ENCODE measurements at places on chromosomes 11 and 22.

DNA sequence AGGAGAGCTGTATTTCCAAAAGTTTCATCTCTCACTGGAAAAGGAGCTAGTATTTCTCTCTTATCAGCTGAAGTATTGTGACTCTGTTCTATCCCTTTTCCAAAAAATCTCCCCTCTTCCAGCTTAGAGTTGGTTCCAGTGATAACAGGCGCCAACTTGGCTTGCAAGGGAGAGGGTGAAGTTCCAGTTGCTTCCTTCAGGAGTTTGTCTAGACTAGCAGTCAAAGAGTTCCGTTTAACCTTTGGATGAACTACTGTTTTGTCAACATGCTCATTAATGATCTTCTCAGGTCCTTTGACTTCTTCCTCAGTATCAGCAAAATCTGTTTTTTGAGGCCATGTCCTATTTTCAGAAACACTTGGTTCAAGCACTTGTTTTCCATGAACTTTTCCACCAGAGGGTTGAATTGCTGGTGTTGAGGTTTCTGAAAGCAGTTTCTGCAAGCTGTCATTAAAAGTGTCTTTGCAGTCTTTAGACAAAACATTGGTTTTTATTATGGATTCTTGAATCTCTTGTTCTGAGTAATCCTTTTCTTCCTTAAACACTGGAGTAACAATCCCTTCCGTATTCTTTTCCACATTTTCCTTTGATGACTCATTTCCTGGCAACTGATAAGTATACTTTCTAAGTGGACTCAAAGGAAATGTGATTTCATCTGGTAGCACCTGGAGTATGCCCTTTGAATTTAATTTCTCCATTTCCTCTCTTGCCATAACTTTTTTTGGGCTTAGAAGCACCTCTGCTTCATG, 39.7 kb upstream of the CCDC89 start:
- DNase-seq: no peak

GRCh38 chr22:37557321-37558001, 2.8 kb upstream of the CDC42EP1 start:
- no peak for DNase-seq

- DNase-seq: no peak
These were observed 13.8 kb upstream of the FBLN1 start for GRCh38 chr22:45488764-45489370.

GRCh38 chr11:71391796-71392195, 56.4 kb downstream of the DHCR7 start:
- DNase-seq: no peak

DNA sequence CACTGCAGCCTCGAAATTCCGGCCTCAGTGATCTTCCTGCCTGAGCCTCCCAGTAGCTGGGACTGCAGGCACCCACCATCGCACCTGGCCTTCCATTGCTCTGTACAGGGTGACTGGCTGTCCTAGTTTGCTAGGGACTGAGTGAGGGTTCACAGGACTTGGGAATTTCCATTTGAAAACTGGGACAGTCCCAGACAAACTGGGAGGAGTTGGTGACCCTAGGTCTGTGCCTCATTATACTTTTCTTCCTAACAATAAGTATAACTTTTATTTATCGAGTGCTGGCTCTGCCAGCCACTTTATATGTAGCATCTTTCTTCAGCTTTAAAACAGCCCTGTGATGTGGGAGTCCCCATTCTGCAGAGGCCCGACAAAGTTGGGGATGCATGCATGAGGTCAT, 25.5 kb downstream of the TCP11L1 start:
- no peak for DNase-seq

DNA sequence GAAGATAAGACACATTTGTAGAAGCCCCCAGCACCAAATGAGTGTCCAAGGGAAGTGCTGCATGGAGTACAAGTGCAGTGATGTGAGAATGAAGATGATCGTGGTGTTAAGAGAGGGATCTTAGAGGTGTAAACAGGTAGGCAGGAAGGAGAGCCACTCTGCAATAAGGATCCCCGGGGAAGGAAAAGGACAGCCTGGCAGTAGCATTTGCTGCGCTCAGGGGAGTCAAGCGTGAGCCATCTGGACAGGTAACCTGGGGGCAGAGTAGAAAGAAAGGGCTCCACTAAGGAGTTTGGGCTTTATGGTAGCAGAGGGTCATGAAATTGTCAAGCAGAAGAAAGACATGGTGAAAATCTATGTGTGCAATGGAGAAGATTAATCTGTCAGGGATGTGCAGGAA, 587.2 kb downstream of the BUD13 start:
- no peak for DNase-seq

GRCh38 chr11:111913997-111914396, 1.5 kb downstream of the HSPB2 start:
- no peak for DNase-seq

- DNase-seq: no peak
These were observed 690.9 kb downstream of the BRD1 start for GRCh38 chr22:49136816-49137180.

GRCh38 chr11:4184163-4184916, 89.7 kb downstream of the RRM1 start:
- no peak for DNase-seq
